Upper lobe of left lung (tissue), 6 donors: ENCODE measurements at places on chromosomes 4 and X. TPM values are rescaled to one million over a fixed set of nuclear protein-coding genes. Genes with fewer than 3 reads are reported as not detected.

GRCh38 chr4:140628016-140628415 is 59.3 kb upstream of the UCP1 start:
- no peak for DNase-seq

DNA sequence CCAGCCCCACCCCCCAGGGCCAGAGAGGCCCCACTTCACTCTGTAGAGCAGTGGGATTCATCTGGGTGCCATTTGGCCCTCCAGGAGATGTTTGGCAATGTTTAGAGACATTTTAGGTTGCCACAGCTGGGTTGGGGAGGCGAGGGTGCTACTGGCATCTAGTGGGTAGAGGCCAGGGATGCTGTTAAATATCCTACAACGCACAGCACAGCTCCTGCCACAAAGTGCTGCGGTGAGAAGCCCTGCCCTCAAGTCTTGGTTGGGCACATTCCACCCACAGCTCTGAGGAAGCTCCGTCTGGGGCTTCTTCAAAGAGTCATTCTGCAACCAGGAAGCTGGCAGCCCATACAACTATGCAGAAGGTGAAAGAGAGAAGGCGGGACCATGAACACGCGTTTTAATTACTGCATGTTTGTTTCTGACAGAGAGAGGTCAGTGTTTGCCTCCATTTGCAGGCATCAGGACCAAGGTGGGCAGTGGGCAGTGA is 48.1 kb upstream of the FAM9C start:
- DNase-seq: no peak

DNA sequence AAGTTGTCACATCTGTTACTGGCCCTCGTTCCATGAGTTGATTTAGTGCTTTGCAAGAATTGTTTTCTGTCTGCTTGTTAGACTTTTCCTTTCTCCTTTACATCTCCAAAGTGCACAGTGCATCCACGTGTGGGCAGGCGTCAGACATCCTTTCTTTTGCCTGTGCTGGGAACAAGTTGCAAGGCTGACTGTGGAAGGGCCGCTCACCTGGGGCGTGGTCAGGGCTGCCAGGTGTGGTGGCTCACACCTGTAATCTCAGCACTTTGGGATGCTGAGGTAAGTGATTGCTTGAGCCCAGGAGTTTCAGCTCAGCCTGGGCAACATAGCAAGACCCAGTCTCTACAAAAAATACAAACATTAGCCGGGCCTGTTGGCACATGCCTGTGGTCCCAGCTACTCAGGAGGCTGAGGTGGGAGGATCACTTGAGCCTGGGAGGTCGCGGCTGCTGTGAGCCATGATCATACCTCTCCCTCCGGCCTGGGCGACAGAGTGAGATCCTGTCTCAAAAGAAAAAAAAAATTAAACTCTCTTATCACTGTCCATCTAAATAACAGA is 46.2 kb downstream of the RGS12 start:
- no peak for DNase-seq

SUPT20HL1 gene
- not detected for total RNA-seq

HMX1 gene
- not detected for total RNA-seq

PWWP3B gene
- total RNA-seq: 0.67 TPM
